Activated CD4-positive, alpha-beta T cell treated with anti-CD3 and anti-CD28 coated beads for 36 hours (primary cell): ENCODE measurements at places on chromosomes 2 and 18. TPM values are rescaled to one million over a fixed set of nuclear protein-coding genes. Genes with fewer than 3 reads are reported as not detected.
A peak's percentile ranks its signal among the peaks of the same experiment; 100 is the strongest.

- no peak overlapping the region for H3K4me3 ChIP-seq
- H3K27ac ChIP-seq, result no peak overlapping the region
- H3K36me3 ChIP-seq, result peaks cover 20% of the 10 kb centered on the region
- H3K4me1 ChIP-seq, result no peaks in the 10 kb centered on the region
- no peaks in the 10 kb centered on the region for H3K27me3 ChIP-seq
These were observed 8.4 kb upstream of the CABYR start for GRCh38 chr18:24130494-24130893.

- no peak overlapping the region for H3K27ac ChIP-seq
- H3K4me1 ChIP-seq, result no peaks in the 10 kb centered on the region
- DNase-seq, result no peak
- no peak overlapping the region for H3K4me3 ChIP-seq
These were observed 9.4 kb upstream of the RAPGEF4 start for GRCh38 chr2:172726172-172726735.

GRCh38 chr2:20656561-20656960 is 5.7 kb upstream of the HS1BP3 start:
- H3K36me3 ChIP-seq, result no peaks in the 10 kb centered on the region
- DNase-seq, result no peak
- peaks cover 7% of the 10 kb centered on the region for H3K4me1 ChIP-seq
- no peak overlapping the region for H3K4me3 ChIP-seq
- no peak overlapping the region for H3K27ac ChIP-seq

- DNase-seq, result no peak
- H3K27ac ChIP-seq, result no peak overlapping the region
- H3K4me1 ChIP-seq, result peaks cover 6% of the 10 kb centered on the region
- H3K4me3 ChIP-seq, result no peak overlapping the region
- peaks cover 6% of the 10 kb centered on the region for H3K27me3 ChIP-seq
These were observed 794.9 kb upstream of the ACVR2A start for GRCh38 chr2:147049957-147050356.

- no peak overlapping the region for H3K4me3 ChIP-seq
- H3K4me1 ChIP-seq, result peaks cover 12% of the 10 kb centered on the region
- no peak overlapping the region for H3K27ac ChIP-seq
- no peaks in the 10 kb centered on the region for H3K27me3 ChIP-seq
- H3K36me3 ChIP-seq, result peaks cover 50% of the 10 kb centered on the region
- DNase-seq, result no peak
These were observed 81.5 kb downstream of the PTPN2 start for GRCh38 chr18:12802538-12802937.

- H3K4me1 ChIP-seq, result no peaks in the 10 kb centered on the region
- no peaks in the 10 kb centered on the region for H3K36me3 ChIP-seq
- H3K27ac ChIP-seq, result no peak overlapping the region
These were observed 324.1 kb upstream of the SYT4 start for GRCh38 chr18:43601432-43601831.

DNA sequence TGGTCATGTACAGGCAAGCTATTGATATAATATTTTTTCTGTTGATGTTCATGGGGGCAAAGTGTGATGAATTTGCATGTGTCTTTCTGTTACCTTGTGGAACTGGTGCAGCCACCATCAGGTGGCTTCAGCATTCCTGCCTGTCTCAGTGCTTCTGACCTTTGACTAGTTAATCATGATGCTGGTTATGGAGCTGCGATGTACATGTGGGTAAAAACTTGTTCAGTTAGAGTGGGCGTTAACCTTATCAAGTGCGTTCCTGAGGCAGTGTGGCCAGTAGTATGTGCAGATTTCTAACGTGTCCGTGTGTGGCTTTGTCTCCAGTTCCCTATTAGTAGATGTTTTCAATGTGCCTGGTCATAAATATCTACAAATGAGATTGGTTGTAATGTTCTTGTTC is 127.4 kb upstream of the ZSWIM2 start:
- H3K27ac ChIP-seq, result no peak overlapping the region
- DNase-seq, result no peak
- H3K27me3 ChIP-seq, result no peaks in the 10 kb centered on the region
- no peaks in the 10 kb centered on the region for H3K36me3 ChIP-seq

- no peaks in the 10 kb centered on the region for H3K27me3 ChIP-seq
- no peaks in the 10 kb centered on the region for H3K36me3 ChIP-seq
- no peak overlapping the region for H3K4me3 ChIP-seq
- peaks cover 11% of the 10 kb centered on the region for H3K4me1 ChIP-seq
- no peak for DNase-seq
These were observed 678.3 kb upstream of the ID2 start for GRCh38 chr2:8003462-8004075.

GRCh38 chr2:27531983-27532382 is 35.3 kb downstream of the GCKR start:
- H3K4me1 ChIP-seq, result peaks cover 4% of the 10 kb centered on the region
- H3K27ac ChIP-seq, result no peak overlapping the region
- no peak for DNase-seq

- no peak overlapping the region for H3K27ac ChIP-seq
- DNase-seq, result no peak
- no peaks in the 10 kb centered on the region for H3K36me3 ChIP-seq
- H3K4me1 ChIP-seq, result no peaks in the 10 kb centered on the region
- no peak overlapping the region for H3K4me3 ChIP-seq
These were observed 47.2 kb downstream of the DCC start for GRCh38 chr18:52387175-52387574.

DNA sequence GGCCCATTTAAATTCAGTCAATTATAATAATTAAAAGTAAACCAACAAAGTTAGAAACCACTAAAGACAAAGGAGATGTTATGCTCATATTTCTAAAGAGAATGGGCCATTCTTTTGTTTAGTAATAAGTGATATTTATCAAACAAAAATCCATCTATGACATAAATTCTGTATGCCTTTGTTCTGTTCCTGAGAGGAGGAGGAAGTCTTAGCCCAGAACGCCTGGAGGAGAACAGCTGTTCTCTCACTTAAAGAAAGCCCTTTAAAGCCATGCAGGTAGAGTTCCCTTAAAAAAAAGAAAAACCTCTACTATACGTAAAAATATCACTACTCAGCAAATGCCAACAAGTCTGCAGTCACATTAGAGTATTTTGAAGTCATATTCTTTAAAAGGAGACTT is 15.5 kb downstream of the LAMA1 start:
- no peaks in the 10 kb centered on the region for H3K4me1 ChIP-seq
- H3K27ac ChIP-seq, result no peak overlapping the region
- H3K36me3 ChIP-seq, result no peaks in the 10 kb centered on the region
- no peak overlapping the region for H3K4me3 ChIP-seq
- no peak for DNase-seq

DNA sequence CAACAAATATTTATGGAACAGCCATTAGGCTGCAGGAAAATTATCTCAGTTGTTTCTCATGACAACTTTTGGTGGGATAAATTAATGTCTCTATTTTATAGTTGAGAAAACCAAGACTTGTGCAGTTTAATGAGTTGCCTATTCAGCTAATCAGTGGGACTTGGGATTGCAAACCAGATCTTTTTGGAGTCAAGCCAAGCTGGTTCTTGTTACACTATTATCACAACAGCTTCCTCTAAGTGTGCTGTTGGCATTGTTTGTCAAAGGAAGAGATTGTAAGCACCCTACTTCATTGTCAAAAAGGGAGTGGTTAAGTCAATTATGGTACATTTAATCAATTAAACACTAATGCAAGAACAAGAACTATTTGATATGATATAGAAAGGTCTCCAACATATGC is 119.2 kb downstream of the PAX3 start:
- no peak for DNase-seq
- no peak overlapping the region for H3K27ac ChIP-seq
- no peaks in the 10 kb centered on the region for H3K4me1 ChIP-seq
- peaks cover 2% of the 10 kb centered on the region for H3K27me3 ChIP-seq
- no peaks in the 10 kb centered on the region for H3K36me3 ChIP-seq
- no peak overlapping the region for H3K4me3 ChIP-seq

DNA sequence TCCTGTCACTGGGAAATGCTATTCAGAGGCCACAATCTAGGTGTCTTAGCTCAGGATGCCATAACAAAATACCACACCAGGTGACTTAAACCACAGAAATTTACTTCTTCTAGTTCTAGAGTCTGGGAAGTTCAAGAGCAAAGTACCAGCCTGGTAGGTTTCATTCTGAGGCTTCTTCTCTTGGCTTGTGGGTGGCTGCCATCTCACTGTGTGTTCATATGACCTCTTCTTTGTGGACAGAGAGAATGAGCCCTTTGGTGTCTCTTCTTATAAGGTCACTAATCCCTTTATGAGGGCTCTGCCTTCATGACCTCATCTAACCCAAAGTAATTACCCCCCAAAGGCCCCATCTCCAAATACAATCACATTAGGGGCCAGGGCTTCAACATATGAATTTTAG is 57.3 kb downstream of the RHOB start:
- no peaks in the 10 kb centered on the region for H3K4me1 ChIP-seq
- no peak overlapping the region for H3K4me3 ChIP-seq
- no peak for DNase-seq
- no peaks in the 10 kb centered on the region for H3K36me3 ChIP-seq
- H3K27me3 ChIP-seq, result peaks cover 6% of the 10 kb centered on the region
- no peak overlapping the region for H3K27ac ChIP-seq

DNA sequence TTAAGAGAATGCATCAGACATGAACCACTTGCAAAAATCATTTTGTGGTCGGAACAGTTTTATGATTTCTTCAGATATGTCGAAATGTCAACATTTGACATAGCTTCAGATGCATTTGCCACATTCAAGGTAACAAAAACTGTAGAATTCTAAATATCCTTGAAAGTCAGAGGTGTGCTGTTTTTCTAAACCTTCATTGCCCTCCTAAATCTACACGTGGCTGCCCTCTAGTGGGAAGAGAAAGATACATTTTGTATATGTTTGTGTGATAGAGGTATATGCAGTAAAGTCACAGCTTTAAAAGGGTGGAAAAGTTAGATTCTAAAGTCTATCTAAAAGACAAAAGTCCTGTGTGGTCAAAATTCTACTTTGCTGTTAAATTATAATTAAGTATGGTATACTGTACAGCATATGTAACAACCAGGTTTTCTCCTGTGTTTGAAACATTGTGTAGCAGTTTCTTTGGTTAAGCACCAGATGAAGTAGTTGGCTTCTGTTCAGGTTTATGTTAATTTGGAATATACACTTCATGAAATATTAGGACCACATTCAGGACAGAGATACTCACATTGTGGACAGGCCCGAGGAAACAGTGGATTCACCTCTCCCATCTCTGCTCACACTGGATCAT is 65.9 kb upstream of the ITM2C start:
- no peaks in the 10 kb centered on the region for H3K27me3 ChIP-seq
- peak; percentile 63 for DNase-seq
- H3K4me3 ChIP-seq, result no peak overlapping the region
- peaks cover 61% of the 10 kb centered on the region for H3K36me3 ChIP-seq
- peak overlapping the region; percentile 82 for H3K27ac ChIP-seq

DCDC2C gene
- not detected for total RNA-seq

AP1S3 gene
- total RNA-seq, result 10.1 TPM

MARCHF4 gene
- not detected for total RNA-seq

SNORC gene
- 0.87 TPM for total RNA-seq

CCDC74A gene
- 3.0 TPM for total RNA-seq
